ENCODE measurements at places on chromosomes 3 and 15.

- DNase-seq = no peak
These were observed 95.9 kb upstream of the KLHL25 start for GRCh38 chr15:85890620-85890980.

- no peak for DNase-seq
These were observed 144.0 kb upstream of the PTPRG start for GRCh38 chr3:61417352-61417751.

DNA sequence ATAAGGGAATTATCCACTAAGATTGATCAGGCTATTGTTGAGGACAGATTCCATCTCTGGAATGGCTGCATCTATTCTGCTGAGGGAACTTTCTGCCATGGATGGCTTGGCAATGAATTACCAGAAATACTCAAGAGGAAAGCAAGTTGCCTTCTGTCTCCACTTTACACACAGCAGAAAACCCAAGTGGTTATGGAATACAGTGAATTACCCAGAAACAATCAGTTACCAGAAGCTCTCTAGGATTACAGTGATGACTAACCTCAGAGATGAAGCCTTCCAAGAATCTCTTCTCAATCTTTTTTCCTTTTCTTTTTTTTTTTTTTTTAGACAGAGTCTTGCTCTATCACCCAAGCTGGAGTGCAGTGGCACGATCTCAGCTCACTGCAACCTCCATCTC, 183.3 kb downstream of the WDR76 start:
- no peak for DNase-seq

GRCh38 chr3:21960033-21960432, 209.0 kb upstream of the ZNF385D start:
- DNase-seq = no peak

DNA sequence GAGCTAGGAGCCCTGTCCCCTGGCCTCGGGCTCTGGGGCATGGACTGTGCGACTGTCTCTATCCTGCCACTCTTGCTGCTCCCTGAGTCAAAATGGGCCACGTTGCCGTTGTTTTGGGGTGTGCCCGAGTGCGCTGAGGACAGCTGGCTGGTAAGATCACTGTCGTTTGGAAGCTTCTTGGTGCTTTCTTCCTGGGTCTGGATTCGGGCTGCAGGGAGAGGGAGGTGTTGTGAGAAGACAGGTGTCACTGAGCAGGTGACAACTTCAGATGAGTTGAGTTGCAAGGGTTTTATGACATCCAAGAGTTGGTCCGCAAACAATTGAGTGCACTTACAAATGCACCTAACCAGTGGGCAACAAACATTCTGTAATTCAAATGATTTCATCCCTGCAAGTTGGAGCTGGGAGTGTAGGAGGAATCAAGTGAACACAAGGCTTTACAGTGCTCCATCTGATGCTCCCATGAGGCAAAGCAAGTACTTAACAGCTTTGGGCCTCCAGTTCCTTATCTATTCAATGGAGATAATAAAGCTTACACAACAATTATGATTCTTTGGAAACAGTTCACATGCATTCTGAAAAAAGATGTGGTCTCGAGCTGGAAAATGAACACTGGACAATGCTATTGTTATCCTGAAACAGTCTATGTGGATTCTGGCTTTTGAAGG, 11.0 kb upstream of the STARD5 start:
- no peak for DNase-seq

GRCh38 chr3:58084788-58085543, 76.7 kb downstream of the FLNB start:
- DNase-seq = no peak
